ENCODE measurements at places on chromosomes 5 and 9.

- DNase-seq = no peak
Observed at GRCh38 chr5:73454379-73455036, 5.9 kb upstream of the FOXD1 start.

- no peak for DNase-seq
Observed at GRCh38 chr5:57889558-57889957, 406.9 kb upstream of the ACTBL2 start.

GRCh38 chr5:33563983-33564908 is 123.5 kb downstream of the TARS1 start:
- DNase-seq = no peak

GRCh38 chr9:40926404-40927259 is 201.8 kb downstream of the FOXD4L6 start:
- no peak for DNase-seq

GRCh38 chr9:133122935-133123611 is 2.0 kb upstream of the RALGDS start:
- DNase-seq = no peak

GRCh38 chr9:131476777-131477345 is 25.9 kb upstream of the POMT1 start:
- DNase-seq = no peak

- DNase-seq = no peak
Observed at GRCh38 chr9:18905028-18905882, 127.8 kb downstream of the SAXO1 start.

GRCh38 chr5:10604975-10605374 is 41.1 kb downstream of the ANKRD33B start:
- no peak for DNase-seq

- no peak for DNase-seq
Observed at GRCh38 chr5:37896159-37896558, 56.3 kb upstream of the GDNF start.

DNA sequence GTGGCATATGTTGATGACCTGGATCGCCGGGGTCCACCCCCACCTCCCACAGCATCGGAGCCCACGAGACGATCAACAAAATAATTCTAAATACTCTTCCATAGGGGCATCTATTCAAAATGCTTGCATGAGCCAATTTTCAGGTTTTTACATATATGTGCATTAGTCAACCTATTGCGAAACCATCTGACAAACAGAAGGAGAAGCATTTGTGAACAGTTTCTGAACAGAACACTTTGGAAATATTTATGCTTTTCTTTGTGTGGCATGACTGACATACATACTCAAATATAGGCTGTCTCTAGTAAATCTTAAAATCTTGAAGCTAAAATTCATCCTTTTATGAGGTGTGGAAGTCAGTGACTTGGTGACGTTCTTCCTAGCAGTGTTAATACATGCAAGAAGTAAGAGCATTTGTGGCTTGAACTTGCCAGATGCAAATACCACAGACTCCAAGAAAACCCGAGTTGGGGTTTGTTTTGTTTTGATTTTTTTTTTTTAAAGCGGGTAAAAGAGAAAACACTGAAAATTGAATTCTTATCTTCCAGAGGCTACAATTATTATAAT is 5.3 kb downstream of the GPR151 start:
- DNase-seq = no peak

GRCh38 chr5:170633235-170634081 is 129.6 kb downstream of the KCNIP1 start:
- no peak for DNase-seq

DNA sequence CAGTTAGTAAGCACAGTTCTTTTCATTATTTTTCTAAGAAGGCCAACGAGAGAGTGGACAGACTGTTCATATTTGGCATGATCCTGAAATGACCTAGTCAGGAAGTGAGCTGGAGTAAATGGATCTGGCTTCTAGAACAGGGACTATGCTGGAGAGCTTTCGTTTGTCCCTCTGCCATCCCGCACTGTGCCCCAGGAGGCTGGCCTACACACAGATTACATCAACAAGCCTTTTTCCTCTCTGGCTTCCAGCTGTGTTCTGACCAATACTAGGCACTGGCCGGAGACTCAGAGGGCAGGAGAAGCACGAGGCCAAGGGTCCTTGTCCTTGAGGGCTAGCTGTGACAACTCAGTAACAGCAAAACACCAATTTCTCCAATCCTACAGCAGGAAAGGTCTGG is 127.8 kb downstream of the MED27 start:
- DNase-seq = no peak

DNA sequence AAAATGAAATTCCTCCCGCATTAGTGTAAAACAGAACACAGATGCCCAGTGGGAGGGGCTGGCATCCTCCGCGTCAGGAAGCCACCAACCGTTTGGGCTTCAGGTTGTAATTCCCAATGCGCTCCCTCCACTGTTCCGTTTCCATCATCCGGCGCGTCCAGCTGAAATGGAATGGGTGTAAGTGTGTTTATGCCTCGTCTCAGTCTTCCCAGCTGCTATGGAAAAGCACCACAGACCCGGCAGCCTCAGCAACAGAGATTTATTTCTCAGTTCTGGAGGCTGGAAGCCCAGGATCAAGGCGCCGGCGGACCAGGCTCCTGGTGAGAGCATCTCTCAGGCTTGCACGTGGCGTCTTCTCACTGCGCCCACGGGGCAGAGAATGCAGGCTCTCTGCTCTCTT is 20.4 kb downstream of the KCNT1 start:
- no peak for DNase-seq

GRCh38 chr5:133205649-133206048 is 153.8 kb downstream of the HSPA4 start:
- no peak for DNase-seq

GRCh38 chr5:75616971-75617621 is 5.8 kb downstream of the ANKDD1B start:
- no peak for DNase-seq

GRCh38 chr5:129461711-129462332 is 1.7 kb downstream of the ADAMTS19 start:
- DNase-seq = no peak

DNA sequence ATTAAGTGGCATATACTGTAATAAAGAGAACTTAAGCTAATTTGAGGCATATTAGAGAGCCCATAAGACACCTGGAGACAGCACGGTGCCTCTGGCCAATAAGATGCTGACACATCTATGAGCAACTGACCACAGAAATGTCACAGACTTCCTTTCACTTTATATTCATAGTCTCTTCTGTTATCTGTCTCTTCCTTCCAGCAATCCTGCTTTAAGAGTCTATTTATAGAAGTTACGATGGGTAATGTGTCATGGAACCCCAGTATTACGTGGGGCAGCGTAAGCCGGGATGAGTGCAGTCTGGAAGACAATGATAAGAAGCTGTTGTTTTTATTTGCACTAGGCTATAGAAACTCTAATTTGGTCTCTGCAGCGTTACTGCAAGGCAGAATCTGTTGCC is 136.8 kb downstream of the CFAP90 start:
- no peak for DNase-seq

GRCh38 chr5:44441460-44441859 is 52.2 kb upstream of the FGF10 start:
- no peak for DNase-seq

GRCh38 chr5:55694152-55694830 is 17.8 kb downstream of the SLC38A9 start:
- DNase-seq = no peak

- DNase-seq = no peak
Observed at GRCh38 chr5:39433848-39434247, 9.1 kb upstream of the DAB2 start.

GRCh38 chr5:142641711-142642110 is 44.2 kb downstream of the FGF1 start:
- DNase-seq = no peak

DNA sequence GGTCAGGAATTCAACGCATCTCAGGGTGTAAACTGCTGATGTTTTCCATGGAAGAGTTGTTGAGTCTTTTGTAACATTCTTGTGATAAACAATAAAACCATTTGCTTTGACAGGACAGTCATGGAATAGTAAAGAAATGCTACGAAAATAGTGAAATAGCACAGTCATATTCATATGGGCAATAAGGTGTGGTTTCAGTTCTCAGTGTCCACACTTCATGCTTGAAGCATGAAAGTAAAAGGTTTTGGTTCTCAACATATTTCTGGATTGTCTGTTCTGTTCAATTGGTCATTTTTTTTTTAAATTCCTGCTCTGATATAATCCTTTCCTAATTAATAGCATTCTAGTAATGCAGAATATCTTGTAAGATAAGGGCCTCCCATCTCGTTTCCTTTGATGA is 467.6 kb upstream of the ZNF608 start:
- no peak for DNase-seq

Data from activated CD8-positive, alpha-beta memory T cell treated with anti-CD3 and anti-CD28 coated beads for 1 hour (primary cell).